ENCODE measurements at places on chromosomes 3 and 15.
A peak's percentile ranks its signal among the peaks of the same experiment; 100 is the strongest.

GRCh38 chr3:8503461-8503860, 1.8 kb downstream of the LMCD1 start:
- no peak for DNase-seq

GRCh38 chr3:70096376-70097066, 97.0 kb downstream of the SAMMSON start:
- DNase-seq, result no peak

DNA sequence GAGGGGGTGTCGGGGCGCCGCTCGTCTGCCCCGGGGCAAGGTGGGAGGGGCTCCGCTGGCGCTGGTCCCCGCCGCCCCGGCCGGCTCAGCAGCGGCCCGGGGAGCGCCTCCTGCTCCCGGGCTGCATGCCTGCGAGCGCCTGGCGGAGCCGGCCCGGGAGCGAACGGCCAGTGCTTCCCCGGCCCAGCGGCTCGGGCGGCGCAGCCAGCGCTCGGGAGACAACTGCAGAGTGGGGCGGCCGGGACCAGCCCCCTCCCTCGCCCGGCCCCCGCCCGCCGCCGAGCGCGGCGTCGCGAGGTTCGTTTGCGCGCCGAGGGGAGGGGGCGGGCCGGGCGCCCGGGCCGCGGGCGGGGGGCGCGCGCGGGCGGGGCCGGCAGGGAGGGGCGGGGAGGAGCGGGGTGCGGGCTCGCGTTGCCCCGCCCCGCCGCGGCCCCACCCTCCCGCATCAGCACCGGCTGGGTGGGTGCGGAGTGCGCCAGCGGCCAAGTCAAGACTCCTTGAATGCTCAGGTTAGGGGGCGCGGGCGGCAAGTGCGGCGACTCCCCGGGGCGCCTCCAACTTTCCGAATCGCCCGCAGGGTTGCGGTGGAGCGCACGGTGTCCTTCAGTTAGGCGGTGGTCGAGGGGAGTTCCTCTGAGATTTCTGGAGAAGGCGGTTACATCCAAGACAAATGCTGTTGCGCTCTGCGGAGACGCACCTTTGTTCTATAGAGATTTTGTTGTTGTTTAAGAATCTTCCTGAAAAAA, at the start of gene RGMA:
RGMA (minus strand) TSS at position 231 of the 746 bp plus-strand sequence. CDS start 279 bp downstream, outside the sequence.
- peak; percentile 68 for DNase-seq

DNA sequence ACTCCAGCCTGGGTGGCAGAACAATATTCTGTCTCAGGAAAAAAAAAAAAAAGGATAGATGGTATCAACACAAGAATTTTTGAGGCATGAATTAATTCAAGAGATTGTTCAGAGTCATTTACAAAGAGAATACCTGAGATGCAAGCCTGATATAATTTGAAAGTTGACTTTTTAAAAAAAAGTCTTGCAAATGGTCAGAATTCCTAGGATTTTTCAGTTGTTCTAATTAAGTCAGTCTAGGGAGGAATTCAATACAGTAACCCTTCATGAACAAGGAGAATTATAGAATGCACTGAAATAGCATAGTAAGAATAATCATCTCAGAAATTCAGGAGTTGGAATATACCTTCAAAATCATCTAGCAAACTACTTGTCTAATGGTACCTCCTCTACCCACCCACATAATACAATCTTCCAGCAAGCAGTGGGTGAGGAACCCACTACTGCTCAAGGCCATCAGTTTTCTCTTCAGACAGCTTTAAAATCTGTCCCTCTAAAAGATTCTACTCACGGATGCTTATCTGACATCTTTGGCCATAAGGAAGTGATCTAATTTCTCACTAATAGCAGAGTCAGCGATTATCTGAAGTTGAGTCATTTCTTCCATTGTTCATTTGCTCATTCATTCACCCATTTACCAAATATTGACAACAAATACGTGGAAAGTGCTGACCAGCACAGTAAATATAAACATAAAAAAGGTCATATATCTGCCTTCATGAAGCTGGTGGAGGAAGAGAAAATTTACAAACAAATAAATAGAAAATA, 159.6 kb downstream of the GREM1 start:
- no peak for DNase-seq

DNA sequence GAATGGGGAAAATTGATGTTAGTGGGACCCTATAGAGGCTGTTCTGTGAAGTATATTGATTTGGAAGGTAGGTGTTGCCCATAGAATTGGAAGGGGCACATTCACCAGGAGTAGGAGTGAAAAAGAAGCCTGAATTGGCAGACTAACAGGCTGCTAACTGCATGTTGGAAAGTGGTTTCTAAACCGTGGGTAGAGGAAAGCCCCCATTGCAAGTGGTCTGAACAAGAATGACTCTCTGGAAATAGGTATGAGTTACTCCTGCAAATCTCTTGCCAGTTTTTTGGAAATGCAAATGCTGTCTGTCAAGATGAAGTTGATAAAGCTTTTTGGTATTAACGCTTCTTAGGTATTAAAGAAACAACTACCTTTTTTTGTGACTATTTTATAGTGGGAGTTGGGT, 3.5 kb downstream of the UBE2E1 start:
- no peak for DNase-seq

GRCh38 chr15:90895571-90896117, 7.5 kb upstream of the MAN2A2 start:
- DNase-seq, result no peak

DNA sequence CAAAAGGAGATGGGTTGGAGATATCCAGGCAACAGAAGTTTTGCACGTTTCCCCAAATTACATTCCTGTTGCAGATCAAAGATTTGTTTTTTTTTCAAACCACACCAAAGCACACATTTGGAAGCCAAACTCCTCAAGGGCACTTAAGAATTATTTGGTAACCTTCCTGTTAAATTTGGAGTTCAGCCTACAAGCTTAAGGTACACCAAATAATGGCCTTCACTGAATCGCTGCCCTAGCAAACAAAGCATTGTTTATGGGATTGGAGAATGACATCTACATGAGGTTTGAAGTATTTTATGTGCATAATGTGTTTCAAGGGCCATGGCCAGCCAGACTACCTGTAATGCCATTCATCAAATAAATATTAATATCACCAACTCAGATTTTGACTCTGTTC, 357.9 kb downstream of the RORA start:
- no peak for DNase-seq

DNA sequence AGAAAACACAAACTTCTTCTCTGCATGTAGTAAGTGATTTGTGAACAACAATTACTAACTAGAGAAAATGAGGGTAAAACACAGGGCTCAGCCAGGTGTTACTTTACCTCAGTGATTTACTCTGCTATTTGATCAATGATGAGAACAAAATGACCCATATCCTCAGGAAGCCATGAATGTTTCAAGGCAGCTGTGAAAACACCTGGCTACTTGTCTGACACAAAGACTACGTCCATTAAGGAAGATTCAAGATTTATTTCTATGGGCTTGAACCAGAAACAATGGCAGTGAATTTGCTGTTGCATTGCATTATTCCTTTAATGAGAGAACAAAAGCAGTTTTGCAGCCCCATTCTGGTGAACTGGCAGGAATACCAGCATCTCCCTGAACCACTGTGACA, 374.6 kb upstream of the ARL6 start:
- no peak for DNase-seq

GRCh38 chr3:170491901-170492300, 73.2 kb downstream of the CLDN11 start:
- DNase-seq, result no peak

- no peak for DNase-seq
Observed at GRCh38 chr3:182487143-182487542, 306.2 kb upstream of the ATP11B start.

Measured in gastrocnemius medialis (tissue), 4 donors.